Right ventricle myocardium inferior (tissue), 1 donor: ENCODE measurements at places on chromosomes 2 and 18. TPM values are rescaled to one million over a fixed set of nuclear protein-coding genes. Genes with fewer than 3 reads are reported as not detected.

- no peak for DNase-seq
Measured at GRCh38 chr18:69528435-69528834, 127.7 kb downstream of the DOK6 start.

DNA sequence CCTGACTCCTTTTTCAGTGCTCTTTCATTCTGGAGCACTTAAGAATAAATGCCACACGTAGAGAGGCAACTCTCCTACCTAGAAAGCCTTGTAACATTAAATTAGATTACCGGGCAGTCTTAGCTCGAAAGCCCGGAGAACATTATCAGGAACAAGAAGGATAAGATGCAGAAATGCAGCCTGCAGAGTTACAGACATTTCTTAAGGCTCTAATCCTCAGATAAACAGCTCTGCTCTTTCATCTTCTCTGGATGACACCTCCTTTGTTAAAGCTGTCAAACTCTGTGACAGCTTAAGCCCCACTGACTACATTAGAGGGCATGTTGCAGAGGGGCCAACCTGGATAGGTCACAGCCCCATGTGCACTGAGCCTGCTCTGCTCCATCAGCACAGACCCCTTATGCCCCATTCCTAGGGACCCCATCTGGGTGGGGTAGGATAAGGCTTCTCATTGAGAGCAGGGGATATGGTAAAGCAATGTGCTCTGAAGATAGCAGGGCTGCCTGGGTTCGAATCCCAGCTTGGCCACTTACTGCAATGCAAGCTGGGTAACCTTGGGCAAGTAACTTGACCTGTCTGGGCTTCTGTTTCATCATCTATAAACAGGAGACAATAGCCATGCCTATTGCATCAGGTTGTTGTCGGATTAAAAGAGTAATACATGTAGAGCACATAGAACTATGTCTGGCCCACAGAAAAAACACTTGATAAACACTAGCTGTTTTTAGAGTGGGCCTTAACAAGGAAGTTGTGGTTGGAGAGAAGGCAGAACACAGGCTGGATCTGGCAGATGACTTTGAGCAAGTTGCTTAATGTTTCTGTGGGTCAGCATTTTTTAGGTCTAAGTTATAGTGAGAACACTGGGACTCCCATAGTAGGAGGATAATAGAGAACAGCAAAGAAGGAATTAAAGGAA is 111.4 kb downstream of the THNSL2 start:
- no peak for DNase-seq

GRCh38 chr2:129379411-129379810 is 600.1 kb upstream of the RAB6C start:
- DNase-seq = no peak

- DNase-seq = no peak
Measured at GRCh38 chr2:79981316-79981715, 323.2 kb downstream of the LRRTM1 start.

DNA sequence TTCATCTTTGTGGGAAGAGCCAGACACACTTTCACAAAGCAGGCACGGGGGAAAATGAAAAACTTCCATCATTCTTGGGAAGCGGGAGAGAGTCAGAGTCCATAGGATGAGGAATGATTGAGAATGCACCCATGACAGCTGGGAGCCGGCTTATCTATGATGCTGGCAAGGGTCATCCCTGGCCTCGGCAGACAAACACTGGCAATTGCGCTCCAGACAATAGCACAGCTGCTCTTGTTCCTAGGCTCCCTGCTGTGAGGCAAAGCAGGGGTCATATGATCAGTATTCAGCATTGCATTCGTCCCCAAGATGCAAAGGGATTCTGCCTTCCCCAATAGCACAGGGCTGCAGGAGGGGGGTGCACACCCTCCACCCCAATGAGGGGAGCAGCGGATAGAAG is 33.0 kb downstream of the CYRIA start:
- DNase-seq = no peak

DNA sequence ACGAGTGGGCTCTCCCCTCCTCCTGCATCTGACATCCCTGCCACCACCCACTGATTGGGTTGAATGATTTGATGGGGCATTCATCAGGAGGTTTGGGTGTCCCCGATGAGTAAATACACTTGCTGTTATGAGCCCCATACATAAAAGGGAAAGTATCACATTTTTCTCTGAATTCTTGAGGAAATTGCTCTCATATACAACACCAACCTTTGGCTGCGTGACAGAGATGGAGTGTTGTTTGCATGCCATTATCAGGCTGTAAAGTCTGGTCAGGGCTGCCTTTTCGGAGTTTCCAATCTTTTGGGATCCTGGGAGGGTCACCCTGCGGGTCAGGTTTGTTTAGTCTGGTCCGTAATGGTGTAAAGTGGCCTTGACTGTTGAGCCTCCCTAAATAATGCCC is 227.9 kb upstream of the SPRED2 start:
- no peak for DNase-seq

DNA sequence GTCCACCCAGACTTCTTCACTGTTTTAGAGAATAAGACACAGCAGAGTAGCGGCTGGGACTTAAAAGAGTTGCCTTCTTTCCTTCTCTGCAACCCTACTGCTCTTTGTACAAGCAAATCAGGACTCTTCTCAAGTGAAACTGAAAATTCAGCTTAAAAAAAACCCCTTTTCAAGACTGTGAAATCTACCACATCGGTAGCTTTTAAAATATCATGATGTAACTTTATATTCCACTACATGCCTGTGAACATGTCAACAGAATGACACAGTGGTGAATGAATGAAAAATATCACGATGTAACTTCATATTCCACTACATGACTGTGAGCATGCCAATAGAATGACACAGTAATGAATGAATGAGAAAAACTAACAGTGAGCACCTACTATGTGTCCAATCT is 53.4 kb downstream of the TCF4 start:
- DNase-seq = no peak

DNA sequence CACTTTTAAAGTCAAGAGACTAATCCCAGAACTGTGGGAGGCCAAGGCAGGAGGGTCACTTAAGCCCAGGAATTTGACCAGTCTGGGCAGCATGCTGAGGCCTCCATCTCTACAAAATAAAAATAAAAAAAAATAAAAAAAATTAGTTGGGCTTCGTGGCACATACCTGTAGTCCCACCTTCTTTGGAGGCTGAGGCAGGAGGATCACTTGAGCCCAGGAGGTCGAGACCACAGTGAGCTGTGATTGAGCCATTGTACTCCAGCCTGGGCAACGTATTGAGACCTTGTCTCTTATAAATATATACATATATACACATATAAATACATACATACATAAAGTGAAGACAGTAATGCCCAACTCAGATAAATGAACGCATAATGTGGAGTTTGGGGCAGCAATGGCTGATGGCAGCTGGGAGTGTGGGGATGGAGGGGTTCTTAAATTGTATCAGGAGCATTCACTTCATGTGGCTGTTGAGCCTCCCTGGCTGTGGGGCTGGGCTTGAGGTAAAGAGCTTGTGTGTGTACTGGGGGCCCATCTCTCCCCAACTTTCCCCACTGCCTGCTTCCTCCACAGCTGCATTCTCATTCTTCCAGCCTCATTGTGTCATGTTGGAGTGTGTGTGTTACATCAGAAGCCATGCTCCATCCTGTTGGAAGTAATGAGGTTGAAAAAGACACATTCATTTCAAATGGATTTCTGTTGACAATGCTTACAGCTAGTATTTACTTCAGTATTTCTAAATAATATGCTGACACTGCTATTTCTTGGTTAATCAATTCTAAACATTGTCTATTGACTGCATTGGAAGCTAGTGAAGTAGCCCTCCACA is 96.5 kb upstream of the HS6ST1 start:
- no peak for DNase-seq

- no peak for DNase-seq
Measured at GRCh38 chr2:53450923-53451322, 316.7 kb upstream of the CHAC2 start.

DNA sequence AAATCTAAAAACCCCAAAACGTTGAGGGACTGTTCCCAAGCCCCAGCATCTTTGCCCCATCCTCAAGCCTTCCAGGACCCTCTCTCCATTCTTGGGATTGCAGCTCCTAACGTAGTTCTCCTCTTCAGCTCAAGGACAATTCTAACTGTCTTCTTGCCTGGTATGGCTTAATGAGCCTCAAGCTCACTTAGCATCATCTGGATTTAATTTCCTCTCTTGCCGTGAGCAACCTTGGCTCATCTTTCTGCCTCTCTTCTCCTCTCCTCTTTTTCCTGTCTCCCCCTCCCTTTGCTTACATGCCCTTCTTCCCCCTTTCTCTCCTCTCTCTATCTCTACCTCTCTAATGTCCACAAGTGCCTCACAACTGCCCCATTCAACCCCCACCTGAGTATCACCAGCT is 44.2 kb downstream of the TACR1 start:
- DNase-seq = no peak

GRCh38 chr2:118689874-118690273 is 157.6 kb downstream of the EN1 start:
- no peak for DNase-seq

- no peak for DNase-seq
Measured at GRCh38 chr2:145751629-145752028, 1231.7 kb upstream of the ZEB2 start.

GRCh38 chr2:103669531-103669930 is 907.7 kb downstream of the TMEM182 start:
- no peak for DNase-seq

DNA sequence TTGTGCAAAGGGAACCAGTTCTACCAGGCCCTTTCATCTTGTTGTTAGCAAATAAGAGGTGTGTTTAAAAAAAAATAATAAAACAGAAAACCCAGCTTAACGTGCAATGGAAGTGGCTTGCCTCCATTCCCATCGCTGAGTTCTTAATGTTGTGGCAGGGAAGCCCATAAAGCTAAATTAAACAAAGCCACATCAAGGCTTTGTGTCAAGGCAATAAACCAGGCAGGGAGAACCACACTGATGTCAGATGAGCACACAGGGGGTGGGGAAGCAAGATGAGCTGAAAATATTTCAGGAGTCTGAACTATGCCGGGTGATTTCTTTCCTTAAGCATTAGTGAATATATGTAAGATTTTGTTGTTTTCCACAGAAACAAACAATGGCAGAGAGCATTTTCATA is 73.5 kb downstream of the PHLPP1 start:
- no peak for DNase-seq

DNA sequence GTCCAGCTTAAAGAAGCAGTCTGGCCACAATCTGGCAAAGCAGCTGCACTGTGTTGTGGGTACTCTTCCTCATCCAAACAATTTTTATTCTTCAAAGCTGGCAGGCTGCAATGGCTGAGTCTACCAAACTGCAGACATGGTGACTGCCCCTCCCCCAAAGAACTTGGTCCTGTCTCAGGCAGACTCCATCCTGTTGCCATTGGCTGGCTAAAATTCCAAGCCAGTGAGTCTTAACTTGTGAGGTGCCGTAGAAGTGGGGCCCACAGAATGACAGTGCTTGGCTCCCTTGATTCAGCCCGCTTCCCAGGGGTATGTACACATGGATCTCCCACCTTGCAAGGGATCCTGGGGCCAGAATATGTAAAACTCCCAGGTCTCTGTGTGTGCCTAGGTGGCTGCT is 14.5 kb upstream of the NXPH2 start:
- no peak for DNase-seq

DNA sequence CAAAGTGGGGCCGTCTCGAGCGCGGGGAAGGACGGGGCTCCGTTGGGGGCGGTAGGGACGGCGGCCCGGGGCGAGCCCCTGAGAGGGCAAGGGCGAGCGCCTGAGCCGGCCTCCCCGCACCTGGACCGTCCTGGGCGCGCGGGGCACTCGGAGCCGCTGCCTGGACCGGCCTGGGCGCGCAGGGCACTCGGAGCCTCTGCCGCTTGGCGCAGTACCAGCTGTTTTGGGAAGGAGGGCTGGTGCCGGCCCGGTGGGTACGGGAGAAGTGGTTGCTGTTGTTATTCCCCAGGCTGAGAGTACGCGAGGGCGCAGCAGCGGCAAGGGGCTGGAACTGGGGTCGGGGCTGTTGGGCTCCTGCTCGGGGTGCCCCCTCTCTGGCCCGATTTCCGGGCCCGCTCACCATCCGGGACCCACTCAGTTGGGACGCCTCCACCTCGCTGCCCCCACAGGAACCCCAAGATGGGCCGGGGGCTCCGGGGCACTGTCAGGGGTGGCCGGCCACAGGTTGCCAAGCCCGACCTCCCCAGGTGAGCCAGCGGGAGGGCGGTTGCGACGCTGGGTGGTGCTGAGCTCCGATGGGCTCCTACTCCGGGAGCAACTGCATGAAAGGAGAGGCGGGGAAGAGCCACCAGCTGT is 579 bp downstream of the ARHGEF4 start:
- peak; percentile 43 for DNase-seq

GRCh38 chr2:62151306-62151638 is 44.6 kb upstream of the B3GNT2 start:
- DNase-seq = no peak

DNA sequence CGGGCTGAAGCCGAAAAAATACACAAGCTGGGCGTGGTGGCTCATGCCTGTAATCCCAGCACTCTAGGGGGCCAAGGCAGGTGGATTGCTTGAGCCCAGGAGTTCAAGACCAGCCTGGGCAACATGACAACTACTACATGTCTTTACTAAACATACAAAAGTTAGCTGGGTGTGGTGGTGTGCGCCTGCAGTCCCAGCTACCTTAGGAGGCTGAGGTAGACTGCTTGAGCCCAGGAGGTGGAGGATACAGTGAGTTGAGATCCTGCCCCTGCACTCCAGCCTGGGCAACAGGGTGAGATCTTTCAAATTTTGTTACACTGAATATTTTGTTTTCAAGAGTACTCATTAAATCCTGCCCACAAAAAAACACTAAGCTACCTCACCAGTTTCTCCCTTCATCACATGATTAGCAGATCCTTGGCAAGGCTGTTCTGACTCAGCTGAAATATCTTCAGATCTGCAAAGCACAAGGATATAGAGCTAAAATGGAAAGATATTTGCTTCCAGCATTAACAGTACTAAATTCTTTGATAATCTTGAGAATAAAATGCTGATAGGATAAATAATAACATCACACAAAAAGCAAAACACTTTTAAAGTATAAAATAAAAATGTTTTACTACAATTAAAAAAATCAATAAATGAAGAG is 28.2 kb upstream of the MCM6 start:
- DNase-seq = no peak

DNA sequence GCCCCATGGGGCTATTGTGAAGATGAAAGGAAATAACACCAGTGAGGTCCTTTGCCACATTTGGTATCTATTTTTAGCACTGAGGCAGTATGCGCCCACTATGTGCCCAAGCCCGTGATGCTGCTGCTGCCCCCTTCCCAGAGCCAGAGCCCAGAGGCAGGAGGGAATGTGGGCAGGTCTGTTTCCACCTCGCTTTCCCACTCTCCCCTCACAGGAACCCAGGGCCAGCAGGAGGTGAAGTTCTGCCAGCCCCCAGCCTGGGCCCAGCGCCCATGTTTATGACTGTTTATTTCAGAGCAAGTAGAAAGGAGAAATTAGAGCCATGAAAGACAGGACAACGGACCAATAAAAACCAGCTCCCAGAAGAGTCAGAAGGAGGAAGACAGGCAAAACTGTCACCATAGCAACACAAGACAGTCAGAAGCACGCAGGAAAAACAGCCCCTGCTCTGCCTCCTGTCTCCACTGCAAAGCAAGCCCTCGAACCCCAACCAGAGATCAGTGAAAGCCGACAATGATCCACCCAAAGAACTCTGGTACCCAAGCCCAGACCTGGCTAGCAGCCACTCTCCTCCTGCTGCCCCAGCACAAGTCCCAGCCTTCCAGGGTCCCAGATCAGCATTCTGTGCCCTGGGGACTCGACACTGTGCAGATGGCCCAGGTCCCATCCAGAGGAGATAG is 1.4 kb downstream of the CYRIA start:
- peak; percentile 67 for DNase-seq

- peak; percentile 73 for DNase-seq
Measured at GRCh38 chr18:76405681-76406356, 89.2 kb downstream of the ZNF516 start.

GNAL gene
- 5.1 TPM for total RNA-seq

RNF181 gene
- total RNA-seq = 87.8 TPM

STK17B gene
- 7.4 TPM for total RNA-seq

PPP1R1C gene
- 24.0 TPM for total RNA-seq

GLI2 gene
- 2.2 TPM for total RNA-seq

SERPINB10 gene
- not detected for total RNA-seq

ZEB2 gene
- total RNA-seq = 89.0 TPM
